ENCODE measurements at places on chromosomes 12 and 14.

GRCh38 chr12:66688846-66689439, 10.1 kb upstream of the GRIP1 start:
- DNase-seq: peak; percentile 67

- DNase-seq: peak; percentile 4
Measured at GRCh38 chr12:109920261-109920780, 20.2 kb downstream of the TCHP start.

DNA sequence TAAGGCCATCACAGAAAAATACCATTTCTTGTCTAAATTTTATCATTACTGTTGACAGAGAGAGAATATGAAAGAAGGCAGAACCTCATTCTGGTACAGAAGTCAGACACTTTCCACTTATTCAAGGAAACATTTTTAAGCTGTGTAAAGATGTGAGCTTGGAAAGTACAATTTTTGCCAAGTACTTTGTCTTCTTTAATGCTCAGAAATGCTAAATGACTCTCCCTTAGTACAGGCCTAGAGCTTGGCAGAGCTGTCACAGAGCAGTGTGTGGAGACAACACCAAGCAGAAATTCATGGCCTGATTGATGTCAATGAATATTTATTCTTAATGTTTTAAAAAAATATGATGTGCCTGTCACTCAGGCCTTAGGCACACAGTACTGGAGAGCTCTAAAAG, 20.7 kb downstream of the NT5DC3 start:
- DNase-seq: no peak

DNA sequence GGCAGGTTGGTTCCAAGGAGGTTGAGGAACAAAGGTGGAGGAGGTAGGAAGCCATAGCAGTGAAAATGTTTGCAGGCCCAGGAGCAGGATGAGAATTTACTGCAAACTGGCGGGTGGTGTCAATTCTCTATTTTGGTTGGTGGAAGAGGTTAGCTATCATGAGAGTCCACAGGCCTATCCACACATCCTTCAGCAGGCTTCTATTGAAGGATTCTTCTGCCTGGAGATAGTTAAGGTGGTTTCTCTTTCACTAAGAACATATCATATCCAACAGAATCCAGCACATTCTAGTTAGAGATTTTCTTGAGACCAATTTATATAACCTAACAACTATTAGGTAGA, 68.9 kb upstream of the DYRK2 start:
- DNase-seq: no peak

- DNase-seq: no peak
Measured at GRCh38 chr14:36524874-36525745, 5.1 kb upstream of the NKX2-1 start.

DNA sequence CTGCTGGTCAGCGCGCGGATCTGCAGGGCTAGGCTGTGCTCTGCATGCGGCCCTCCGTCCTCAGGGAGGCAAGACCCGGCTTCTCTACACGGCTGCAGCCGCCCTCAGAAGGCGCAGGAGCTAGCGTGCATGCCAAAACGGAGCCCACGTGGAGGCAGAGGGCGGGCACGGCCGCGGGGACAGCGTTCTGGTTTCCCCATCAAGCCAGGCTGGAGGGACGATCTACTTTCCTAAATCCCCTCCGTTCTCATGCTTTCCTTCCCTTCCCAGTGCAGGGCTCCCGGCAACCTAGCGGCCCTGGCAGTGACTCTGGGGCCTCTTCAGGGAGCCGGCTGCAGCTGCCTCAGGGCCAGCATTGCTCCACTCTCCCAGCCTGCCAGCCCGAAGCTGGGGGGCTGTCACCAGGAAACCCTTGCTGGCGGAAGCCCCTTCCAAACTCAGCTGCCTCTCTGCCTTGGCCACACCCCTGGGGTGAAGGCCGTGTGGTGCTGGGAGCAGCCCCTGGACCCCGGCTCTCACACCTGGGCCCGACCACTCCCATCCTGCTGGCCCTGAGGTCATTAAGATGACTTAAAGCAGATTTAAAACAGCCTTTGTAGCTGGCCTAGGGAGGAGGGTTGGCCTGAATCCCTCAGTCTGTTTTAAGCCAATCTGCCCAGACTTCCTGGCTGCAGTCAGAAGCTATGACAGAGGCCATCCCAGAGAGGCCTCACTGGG, 9.2 kb upstream of the GOLGA3 start:
- peak; percentile 13 for DNase-seq

DNA sequence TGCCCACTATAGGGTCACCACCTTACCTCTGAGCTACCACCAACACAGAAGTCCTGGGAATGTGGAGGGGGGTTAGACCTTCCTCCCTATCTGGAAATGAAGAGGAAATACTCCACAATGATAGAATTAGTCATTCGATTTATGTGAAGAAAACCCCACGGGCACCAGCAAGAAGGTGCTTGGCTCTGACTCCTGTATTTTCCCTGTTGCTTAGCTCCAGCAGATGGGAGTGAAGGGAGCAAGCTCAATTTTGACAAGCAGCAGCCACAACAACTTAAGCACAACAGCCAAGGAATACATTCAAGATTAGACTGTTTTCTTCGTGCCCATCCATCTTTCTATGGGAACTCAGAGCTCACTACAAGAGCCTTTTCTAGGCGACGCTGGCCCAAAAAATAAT, 191.7 kb downstream of the SPTSSA start:
- no peak for DNase-seq

DNA sequence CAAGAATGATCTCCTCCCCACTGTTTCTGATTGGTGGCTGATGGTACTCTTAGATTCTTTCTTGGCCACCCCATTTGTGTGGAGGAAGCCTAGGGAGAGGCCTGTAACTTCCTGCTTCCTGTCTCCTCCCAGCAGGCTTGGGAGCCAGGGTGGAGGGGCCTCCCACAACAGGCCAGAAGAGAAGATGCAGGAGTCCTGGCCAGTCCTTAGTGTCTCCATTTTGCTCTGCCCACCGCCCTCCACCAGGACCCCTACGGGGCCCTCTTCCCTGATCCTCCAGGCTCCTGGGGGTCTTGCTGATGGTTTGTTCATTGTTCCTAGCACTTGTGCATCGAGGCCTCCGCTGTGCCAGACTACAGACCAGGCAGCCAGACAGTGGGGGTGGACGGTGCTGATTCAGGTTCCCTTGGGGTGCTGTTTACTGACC, 6.8 kb downstream of the TSPAN9 start:
- peak; percentile 43 for DNase-seq

DNA sequence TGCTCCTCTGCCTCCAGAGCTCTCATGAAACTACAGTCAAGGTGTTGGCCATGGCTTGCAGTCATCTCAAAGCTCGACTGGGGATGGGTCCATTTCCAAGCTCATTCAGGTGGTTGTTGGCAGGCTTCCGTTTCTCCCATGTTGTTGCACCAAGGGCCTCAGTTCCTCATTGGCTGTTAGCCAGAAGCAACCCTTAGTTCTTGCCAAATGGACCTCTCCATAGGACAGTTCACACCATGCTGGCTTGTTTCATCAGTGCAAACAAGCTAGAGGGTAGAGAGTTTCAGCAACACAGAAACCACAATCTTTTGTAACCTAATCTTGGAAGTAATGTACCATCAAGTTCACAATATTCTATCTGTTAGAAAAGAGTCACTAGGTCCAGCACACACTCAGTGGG, 22.7 kb upstream of the PPM1A start:
- peak; percentile 17 for DNase-seq

DNA sequence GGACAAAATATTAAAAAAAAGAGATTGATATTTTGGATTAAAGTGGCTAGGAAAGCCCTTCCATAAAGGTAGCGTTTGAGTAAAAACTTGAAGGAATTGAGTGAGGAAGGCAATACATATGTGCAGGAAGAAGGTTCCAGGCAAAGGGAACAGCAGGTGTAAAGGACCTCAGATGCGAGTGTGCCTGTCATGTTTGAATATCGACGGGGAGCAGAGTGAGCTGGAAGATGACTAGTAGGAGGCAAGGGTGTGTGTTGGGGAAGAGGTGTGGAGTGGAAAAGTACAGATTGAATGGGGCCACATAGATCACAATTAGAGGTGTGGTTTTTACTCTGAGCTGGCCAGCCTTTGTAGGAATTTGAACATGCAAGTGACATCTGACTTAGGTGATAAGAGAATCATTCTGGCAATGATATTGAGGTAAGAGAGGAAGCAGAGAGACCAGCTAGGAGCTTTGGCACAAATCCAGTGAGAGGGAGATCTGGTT, 15.0 kb upstream of the FBXO33 start:
- DNase-seq: no peak

DNA sequence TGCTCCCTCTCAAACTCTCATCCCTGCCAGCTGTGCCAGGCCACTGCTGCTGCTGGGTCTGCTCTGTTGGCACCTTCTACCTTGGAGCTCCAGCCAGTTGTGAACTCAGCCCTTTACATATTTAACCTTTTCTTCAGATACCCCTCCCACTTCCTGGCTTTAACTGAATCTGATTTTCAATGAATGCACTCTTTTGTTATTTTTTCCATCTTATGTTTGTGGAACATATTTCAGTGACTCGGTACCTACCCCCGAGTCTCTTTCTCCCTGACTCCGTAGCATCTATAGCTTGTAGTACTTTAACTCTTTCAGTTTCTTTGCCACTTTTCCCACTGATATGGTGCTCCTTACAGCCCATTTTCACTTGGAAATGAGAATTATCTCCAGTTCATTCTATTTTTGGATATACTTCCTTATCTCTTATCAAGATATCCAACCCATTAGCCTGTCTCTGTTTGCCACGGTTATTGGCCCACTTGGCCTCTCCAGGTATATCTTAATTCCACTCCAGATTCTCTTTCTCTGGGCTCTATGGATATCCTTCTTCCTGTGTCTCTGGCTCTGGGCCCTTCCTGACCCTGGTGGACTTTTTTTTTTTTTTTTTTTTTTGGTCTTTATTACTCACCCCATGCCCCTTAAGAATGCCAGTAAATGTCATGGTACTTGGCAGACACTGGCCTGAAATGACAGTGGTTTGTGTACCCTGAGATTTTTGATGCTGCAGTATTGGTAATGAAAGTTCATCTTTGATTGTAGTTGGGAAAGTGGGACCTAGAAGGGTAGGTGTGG, 62.7 kb downstream of the PELI2 start:
- no peak for DNase-seq

DNA sequence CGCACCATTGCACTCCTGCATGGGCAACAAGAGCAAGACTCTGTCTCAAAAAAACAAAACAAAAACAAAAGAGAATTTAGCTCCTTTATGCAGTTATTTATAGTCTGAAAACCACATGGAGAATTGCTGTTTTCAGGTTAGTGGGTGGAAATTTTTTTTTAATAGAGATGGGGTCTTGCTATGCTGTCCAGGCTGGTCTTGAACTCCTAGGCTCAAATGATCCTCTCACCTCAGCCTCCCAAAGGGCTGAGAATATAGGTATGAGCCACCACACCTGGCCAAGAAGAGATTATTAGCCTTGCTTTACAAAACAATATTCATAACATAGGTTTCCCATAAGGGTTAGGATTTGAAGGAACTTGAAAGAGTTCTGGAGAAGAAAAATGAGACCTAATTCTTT, 12.1 kb upstream of the SRP54 start:
- no peak for DNase-seq
